NCI-H2029 (cell line): ENCODE measurements at places on chromosomes 16 and 17.

- DNase-seq, result no peak
Measured at GRCh38 chr17:31533546-31534155, 142.2 kb downstream of the RAB11FIP4 start.

GRCh38 chr17:56842577-56842976 lies 8.6 kb downstream of the DGKE start:
- DNase-seq, result no peak

- no peak for DNase-seq
Measured at GRCh38 chr17:4836221-4836620, 3.1 kb downstream of the MINK1 start.

GRCh38 chr17:2390199-2390836 lies 10.5 kb downstream of the MNT start:
- no peak for DNase-seq

DNA sequence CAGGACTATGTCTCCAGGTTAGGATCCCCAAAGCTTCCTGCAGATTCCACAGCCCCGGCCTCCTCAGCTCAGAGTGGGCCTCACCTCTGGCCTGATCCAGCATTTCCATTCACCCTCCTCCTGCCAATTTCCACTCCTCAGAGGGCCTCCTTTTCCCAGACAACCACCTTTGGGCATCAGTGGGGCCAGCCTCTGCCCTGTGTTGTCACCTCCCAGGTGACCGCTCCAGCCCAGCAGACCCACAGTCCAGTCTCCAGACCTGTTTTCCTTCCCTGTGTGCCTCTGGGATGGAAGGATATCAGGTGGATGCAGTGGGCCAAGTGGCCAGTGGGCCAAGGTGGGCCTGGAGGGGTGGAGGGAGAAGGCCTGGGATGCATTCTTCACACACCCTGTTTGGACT lies 32.7 kb downstream of the B9D1 start:
- DNase-seq, result no peak

- DNase-seq, result peak; percentile 10
Measured at GRCh38 chr16:1338119-1338730, 4.8 kb downstream of the BAIAP3 start.

- no peak for DNase-seq
Measured at GRCh38 chr17:77215281-77215680, 74.5 kb downstream of the SEC14L1 start.

DNA sequence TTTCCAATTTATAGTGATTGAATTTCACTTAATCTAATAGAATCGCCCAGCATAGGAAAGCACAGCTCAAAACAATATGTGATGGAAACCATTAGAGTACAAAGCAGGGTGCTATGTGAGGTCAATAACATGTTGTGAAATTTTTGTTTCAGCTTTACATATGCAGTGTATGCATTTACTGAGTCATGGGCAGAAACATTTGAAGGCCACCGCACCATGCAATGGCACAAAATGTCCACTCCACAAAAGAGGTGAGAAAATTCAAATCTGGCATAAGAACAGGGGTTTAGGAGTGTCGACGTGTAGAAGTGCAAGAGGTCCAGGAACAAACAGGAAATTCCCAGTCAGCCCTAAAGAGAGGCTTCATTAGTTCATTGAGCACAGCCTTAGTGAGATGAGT lies 131.2 kb downstream of the ANKFN1 start:
- no peak for DNase-seq

DNA sequence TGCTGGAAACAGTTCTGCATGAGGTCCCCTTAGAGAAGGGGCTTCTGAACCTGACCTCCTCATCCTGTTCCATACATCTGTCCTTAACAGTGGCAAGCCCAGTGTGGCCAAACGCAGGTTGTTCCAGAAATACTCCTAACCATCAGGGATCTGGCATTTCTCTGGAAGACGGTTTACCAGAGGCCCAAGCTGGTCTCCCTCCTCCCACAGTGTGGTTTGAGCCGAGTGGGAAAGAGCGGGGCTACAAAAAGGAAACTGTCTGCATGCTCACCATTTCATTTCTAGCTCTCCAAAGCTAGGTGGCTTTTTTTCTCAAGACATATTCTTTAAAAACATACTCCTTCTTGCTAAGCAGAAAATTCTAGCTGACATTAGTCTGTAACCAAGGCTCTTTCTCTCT lies 6.0 kb downstream of the MXRA7 start:
- DNase-seq, result no peak

DNA sequence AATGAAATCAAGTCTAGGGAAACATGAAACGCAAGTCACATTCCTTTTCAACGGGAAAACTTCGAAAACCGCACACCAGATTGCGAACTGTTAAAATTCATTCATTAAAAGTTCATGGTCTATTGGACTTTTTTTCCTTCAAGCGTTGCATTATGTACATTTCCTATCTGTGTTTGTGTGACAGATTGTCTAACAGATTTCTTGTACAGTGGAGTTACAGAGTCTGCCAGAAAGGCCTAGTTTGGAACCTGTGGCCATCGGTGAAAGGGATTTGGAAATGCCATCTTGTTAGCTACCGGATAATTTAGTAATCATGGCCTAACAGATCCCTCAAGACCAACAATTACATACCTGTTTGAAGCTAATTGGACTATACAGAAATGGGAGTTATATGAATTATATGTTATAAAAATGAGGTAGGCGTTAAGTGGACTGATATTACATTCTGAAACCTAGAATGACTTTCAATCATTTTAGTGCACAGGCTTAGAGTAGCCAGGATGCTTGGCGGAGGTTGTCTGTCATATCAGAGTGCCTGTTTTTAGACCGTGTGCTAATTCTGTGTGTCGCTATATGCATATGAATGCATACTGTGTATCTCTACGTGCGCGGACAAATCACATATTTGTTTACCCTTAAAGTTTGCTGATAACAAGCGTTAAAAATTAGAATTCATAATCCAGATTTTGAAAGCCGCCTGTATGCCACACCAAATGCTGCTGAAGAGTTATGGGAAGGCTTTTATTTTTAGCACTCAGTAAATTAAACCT lies 885.4 kb upstream of the RBFOX1 start:
- no peak for DNase-seq

- no peak for DNase-seq
Measured at GRCh38 chr16:72287649-72288048, 115.7 kb upstream of the PMFBP1 start.

DNA sequence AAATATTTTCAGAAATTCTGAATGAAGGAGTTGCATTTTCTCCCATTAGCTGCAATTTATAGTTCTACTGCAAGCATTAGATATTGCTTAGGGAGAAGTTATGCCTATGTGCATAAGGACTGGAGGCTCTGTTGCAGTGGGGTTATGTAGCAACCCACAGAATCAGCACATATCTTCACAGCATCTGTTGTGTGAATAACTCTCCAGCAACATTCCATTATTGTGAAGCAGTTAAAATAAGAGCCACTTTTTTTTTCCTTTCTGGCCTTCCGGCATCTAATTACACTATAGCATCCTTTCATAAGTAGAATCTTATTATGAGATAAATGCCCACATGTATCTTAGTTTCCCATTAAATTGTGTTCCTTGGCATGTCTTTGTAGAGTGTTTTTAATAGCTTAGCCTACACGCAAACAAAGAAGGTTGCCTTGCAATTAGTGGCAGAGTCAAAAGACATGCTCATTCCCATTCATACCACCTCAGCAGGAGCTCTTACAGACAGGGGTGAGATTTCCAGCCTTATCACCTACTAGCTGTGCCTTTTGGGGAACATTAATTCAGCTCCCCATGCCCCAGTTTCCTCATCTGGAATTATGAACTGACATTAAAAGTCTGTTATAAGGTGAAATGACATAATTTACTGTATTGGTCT lies 596.0 kb upstream of the GOT2 start:
- no peak for DNase-seq

DNA sequence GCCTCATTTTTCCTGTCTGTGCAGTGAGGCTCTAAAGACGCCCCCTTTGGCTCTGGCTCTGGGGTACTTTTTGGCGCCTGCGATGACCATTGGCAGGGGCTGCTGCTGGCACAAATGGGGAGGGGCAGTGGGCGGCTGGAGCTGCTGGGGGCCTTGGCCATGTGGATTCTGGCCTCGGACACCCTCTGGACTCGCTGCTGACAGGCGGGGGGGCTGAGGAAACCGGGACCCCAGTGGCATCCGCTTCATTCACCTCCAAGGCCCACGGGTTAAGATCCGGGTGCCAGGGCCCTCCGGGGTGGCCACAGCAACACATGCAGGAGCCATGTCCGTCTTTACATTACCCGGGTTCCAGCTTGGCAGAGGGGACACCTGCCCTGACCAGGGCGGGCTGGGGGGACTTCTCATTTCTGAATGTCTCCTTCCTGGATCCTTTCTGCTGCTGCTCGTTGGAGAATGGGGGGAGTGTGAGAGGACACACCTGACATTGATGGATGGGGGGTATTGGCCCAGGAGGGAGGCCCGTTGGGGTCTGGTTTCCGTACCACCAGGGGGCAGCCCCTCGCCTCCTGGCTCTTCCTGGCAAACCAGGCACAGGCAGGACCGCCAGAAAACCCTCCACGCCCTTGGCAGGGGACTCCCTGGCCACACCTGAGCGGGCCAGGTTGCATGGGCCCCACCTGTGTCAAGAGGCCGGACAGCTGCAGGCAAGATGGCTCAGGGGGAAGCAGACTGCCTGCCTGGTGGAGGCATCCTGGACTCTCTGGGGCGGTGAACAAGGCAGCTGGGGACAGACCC lies 21.8 kb downstream of the GSE1 start:
- DNase-seq, result no peak

DNA sequence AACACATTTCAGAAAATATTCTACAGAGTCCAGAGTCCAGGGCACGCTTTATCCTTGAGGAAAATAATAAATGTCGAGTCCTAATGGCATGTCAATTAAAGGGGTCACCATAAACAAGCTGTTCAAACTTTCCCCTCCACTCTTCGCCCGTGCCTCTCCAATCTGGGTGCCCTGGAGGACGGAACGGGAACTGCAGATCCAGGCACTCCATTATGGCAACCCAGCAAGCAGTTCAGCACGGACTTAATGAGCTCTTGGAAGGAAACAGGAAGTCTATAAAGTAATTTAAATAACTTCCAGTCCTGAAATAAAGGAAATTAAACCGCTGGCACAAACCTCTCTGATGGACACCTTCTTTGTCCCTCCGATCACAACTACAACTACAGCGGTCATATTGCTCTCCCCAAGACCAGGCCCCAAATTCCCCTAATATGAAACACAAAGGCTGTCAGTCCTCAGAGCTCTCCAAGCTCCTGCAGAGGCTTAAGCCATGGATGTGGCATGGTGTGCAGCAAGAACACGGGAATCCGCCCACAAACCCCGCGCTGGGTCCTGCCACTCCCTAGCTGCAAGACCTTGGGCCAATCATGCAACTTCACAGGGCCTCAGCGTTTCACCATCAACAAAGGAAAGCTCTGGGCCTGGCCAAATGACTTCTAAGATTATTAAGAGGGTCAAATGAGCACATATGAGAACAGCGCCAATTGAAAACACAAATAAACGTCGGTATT lies 52.6 kb downstream of the ZFHX3 start:
- no peak for DNase-seq

GRCh38 chr16:1746693-1747195 lies 24.6 kb downstream of the NME3 start:
- DNase-seq, result no peak

DNA sequence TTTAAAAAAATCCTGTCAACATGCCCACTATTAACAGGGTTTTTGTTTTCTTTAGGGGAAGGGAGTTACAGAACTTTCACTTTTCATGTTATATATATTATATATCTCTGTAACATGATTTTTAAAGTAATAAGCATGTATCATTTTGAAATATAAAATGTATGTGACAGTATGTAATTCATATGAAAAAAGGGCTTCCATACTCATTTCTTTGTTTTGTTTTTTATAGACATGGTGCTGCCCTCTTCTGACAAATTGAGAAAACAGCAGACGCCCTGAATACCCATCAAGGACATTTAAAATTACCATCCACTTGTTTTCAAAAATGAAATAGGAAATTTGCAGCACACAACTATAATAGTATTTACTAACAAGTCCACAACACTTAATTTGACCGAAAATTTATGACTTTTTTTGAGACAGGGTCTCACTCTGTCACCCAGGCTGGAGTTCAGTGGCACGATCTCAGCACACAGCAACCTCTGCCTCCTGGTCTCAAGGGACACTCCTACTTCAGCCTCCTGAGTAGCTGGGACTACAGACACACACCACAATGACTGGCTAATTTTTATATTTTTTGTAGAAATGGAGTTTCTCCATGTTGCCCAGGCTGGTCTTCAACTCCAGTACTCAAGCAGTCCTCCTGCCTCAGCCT lies 30.4 kb downstream of the CFDP1 start:
- DNase-seq, result no peak

DNA sequence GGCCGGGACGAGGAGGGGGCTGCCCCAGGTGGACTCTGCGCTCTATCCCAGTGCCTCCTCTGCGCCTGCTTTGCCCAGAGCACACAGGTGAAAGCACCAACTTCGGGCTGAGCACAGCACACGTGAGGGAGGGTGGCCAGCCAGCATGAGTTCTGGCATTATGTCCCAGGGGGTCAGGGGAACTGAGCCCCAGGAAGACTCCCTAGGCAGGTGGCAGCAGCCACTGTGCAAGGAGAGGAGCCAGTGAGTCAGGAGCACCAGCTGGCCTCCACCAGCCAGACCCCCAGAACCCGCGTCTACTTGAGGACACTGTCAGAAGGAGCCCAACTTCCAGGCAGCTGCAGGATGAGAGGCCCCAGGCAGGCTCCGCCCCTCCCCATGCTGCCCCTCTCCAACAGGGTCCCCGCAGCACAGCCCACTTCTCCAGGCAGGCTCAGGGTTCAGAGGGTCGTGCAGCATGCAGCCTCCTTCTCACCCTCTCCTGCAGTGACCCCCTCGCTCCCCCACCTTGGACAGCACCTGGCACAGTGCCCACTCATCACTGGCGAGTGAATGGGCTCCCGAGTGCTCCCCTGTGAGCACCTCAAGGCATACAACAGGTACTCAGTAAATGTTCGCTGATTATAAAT lies 44.2 kb upstream of the RASD1 start:
- DNase-seq, result no peak

DNA sequence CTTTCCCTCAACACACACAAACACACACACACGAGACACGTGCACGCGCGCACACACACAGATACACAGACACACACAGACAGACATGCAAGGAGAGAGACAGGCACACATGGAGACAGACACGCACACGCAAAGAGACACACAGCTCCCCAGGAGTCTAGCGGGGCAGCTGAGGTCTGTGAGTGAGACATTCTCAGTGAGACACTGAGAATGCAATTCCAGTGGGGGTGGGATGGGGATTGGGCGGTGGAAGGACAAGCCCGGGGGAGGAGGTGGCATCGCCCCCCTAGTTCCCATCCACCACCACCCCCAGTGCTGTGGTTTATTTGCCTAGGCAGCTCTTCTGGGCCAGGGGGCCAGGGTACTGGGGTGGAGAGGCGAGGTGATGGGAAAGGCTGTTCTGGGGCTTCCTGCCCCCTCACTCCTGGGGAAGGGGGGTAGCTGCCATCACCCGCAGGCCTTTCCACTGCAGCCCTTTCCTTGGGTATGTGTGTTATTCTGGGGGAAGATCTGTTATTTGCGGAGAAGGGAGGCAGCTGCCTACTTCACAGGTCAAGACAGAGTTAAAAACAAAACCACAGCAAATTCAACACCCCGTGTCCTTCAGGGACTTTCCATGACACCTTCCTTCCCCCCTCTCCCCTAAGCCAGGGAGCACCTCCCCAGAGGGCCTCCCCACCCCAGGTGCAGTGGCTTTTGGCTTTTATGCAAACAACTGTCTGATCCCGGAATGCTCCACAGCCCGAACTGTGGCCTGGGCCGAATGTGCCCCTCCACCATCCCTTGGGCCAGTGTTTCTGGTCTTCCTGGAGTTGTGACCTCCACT lies 18.0 kb downstream of the GRB7 start:
- no peak for DNase-seq
